ENCODE measurements at places on chromosomes 11 and 22.

GRCh38 chr11:48107188-48107704, 109.4 kb upstream of the OR4B1 start:
- DNase-seq: no peak

GRCh38 chr11:10492084-10492483, 37.0 kb downstream of the AMPD3 start:
- no peak for DNase-seq

DNA sequence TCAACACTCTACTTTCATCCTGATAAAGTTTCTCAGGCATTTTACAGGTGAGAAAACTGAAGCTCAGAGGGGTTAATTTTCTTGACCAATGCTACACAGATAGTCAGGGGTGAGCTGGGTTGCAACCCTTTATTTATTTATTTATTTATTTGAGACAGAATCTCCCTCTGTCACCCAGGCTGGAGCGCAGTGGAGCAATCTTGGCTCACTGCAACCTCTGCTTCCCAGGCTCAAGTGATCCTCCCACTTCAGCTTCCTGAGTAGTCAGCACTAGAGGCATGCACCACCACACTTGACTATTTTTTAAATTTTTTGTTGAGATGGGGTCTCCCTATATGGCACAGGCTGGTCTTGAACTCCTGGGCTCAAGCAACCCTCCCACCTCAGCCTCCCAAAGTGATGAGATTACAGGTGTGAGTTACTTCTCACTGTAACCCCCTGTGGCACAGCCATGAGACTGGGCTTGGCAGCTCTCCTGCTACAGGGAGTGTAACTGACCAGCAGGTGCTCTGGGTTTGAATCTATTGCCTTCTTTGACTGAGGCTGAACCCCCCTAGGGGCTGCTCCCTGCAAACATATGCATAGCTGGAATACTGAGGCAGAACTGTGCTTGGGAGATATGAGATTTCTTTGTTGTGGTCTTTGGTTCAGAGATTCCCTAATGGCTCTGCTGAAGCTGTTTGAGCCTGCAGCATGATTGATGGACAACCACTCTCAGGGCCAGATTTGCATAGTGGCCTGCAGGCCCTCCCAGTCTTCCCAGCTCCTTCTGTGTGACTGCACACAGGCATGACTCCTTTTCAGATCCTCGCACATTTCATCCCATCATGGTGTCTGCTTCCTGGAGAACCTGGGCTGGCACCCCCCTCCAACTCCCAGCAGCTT, 6.1 kb downstream of the C11orf96 start:
- DNase-seq: no peak

- DNase-seq: no peak
These were observed 19.2 kb downstream of the EIF3M start for GRCh38 chr11:32602657-32603415.

GRCh38 chr11:77981346-77981947, 13.0 kb downstream of the INTS4 start:
- DNase-seq: no peak

GRCh38 chr11:120906766-120907165, 117.1 kb upstream of the TBCEL start:
- DNase-seq: no peak

DNA sequence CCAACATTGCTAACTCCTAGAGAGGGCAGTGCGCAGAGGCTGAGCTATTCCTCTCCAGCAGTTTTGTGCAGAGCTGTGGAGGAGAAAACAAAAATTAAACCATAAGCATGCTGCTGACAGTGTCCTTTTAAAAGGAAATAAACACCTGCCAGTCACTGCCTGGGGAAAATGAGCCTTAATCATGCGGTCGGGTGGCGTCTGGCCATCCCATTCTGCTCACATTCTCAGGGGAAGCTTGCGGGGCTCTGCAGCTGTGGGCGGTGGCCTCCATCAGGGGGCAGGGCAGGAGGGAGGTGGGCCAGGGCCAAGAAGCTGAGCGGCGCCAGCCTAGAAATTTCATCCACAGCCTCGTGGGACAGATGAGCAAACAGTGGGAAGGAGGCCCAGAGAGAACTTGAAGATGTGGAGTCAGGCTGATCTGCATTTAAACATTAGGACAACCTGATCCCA, 71.0 kb upstream of the TP53I11 start:
- DNase-seq: no peak

GRCh38 chr22:24325105-24325757, 54.6 kb downstream of the SPECC1L start:
- DNase-seq: no peak

GRCh38 chr11:114073828-114074381, 14.4 kb downstream of the ZBTB16 start:
- DNase-seq: no peak

DNA sequence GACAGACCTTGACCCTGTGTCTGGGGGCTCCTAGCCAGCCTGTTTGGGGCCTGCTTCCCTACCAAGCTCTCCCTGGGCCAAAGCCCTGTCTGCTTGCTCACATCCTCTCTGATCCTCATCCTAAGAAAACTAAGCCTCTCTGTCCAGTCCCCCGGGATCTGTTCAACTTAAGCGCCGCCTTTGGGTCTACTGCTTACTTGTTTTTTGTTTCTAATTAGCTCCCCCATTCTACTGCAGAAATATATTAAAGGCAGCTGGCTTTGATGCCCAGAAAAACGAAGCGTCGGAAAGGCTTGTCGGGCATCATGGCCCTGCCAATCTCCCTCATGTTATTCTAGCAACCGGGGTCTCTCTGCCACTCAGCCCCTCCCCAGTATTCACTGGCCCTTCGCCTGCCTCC, 3.4 kb downstream of the DSCAML1 start:
- DNase-seq: no peak

- DNase-seq: no peak
These were observed 679.9 kb downstream of the KCNA4 start for GRCh38 chr11:29336727-29337575.

- no peak for DNase-seq
These were observed 66.7 kb upstream of the LARGE1 start for GRCh38 chr22:33986954-33987353.

- DNase-seq: no peak
These were observed 787 bp downstream of the SMDT1 start for GRCh38 chr22:42080287-42080686.

DNA sequence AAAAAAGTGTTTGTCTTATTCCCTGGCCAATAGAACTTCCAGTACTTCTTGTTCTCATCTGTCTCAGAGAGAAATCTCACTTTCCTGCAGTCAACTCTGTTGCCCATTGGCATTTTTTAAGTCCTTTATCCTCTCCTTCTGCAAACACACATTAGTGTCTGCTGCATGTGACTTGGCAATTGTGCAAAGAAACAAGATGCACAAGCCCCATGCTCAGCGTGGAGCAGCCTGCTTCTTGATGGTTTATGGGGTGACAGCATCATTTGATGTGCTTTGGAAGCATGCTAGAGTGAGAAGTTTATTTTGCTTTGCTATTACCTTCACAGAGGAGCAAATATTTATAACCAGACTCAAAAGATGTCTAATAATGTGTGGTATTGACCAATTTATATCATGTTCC, 238.2 kb downstream of the FAT3 start:
- DNase-seq: no peak

DNA sequence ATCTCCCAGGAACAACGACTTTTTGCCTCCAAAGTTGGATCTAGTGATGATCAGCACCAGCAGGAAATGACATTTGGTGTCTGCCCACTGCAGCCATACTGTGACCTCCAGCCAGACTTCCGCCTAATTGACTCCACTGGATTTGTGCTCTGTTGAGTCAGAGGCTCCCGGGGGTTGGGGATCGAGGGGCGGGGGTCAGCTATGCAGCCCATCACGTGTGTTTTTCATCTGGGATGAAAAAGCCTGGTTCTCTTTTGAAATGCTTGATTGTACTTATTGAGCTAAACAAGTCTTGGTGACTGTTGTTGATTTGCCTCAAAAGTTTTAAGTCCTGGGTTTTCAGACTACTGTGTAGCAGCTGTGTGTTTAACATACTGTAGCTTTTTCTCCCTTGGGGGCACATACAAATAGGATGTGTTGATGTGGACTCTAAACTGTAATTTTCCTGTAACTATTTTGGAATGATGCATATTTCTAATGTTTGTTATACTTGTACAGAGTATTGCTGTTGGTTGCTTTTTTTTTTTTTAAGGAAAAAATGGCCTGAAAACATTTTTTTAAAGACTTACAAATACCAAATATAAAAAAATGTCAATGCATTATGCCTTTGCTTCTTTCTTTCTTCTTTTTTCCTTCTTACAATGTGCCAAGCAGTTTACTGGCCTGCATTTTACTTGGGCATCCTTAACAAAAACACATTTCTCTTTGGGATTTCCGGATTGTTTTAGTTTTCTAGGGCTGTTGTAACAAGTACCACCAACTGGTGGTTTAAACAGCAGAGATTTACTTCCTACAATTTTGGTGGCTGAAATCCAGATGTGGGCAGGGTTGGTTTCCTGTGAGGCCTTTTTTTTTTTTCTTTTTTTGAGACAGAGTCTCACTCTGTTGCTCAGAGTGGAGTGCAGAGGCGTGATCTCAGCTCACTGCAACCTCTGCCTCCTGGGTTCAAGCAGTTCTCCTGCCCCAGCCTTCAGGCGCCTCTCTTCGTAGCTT, 46.1 kb upstream of the OR4B1 start:
- no peak for DNase-seq

- no peak for DNase-seq
These were observed 174.2 kb upstream of the DDI1 start for GRCh38 chr11:103862094-103862801.

DNA sequence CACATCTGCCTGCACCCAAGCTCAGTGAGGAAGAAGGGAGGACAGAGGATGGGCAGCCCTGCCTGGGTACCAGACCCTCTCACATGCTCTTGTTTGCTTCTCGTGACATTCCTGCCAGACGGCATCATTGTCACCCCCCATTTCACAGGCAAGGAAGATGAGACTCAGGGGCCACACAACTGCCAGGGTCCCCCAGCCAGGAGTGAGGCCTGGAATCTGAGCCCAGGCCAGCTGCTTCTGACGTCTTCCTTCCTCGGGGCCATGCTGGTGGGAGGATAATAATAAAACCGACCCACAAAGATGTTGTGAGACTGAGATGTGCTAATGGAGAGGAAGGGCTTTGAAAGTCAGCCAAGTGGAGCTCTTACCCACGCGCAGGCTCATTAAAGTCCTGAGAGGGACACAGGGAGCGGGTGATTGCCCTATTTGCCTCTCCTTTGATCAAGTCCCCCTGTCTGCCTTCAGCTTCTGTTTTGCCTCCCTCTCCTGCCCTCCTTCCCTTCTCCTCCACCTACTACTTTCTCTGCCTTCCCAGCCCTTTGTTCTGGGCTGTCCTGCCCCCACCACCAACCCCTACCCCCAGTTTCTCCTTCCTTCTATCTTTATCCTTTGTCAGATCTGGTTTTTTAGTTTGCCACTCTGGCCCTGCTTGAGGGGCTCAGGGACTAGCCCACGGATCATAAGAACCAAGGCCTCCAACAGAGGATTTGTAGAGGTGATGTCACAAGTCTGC, 62.7 kb downstream of the MCM5 start:
- no peak for DNase-seq

- no peak for DNase-seq
These were observed 36.7 kb upstream of the AMPD3 start for GRCh38 chr11:10418259-10418949.

- no peak for DNase-seq
These were observed 311.0 kb downstream of the SBF2 start for GRCh38 chr11:9982796-9983579.

DNA sequence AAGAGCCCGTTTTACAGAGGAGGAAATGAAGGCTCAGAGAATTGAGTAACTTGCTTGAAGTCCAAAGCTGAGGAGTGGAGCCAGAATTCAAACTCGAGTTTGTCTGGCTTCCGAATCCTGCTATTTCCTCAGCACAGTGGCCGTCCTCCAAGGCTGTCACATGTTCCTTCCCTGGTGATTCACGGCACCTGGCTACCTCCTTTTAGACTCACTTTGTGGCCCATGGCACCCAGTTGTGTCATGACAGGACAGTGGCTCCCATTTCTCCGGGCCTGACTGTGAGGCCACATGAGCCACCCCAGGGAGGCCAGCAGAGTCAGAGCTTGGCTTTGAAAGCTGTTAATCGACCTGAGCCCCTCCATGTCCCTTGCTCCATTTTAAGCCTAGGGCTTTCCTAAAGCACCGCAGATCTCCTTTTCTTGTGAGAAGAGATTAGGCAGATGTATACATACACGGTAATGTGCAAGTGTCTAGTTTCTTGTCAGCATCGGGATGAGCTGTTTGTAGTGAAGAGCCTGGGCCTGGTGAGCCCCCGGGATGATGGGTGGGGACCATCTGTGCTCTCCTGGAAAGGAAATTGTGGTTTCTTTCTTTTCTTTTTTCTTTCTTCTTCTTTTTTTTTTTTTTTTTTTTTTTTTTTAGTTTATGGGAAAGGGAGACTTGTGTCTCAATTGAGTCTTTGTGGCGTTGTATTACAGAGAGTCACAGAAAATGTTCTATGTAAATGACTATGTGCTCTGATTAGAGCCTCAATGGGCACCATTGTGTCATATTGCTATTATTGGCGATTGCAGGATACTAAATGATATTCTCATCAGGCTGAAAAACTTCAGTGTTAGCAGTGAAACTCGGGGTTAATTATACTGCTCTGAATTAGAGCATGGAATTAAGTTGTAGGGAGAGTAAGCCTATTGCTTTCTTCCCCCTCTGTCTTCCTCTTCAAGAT, 54.8 kb downstream of the PTPRJ start:
- DNase-seq: no peak

- no peak for DNase-seq
These were observed 157.9 kb upstream of the C11orf87 start for GRCh38 chr11:109264128-109264527.

GRCh38 chr11:115656669-115657068, 152.5 kb upstream of the CADM1 start:
- DNase-seq: no peak

DNA sequence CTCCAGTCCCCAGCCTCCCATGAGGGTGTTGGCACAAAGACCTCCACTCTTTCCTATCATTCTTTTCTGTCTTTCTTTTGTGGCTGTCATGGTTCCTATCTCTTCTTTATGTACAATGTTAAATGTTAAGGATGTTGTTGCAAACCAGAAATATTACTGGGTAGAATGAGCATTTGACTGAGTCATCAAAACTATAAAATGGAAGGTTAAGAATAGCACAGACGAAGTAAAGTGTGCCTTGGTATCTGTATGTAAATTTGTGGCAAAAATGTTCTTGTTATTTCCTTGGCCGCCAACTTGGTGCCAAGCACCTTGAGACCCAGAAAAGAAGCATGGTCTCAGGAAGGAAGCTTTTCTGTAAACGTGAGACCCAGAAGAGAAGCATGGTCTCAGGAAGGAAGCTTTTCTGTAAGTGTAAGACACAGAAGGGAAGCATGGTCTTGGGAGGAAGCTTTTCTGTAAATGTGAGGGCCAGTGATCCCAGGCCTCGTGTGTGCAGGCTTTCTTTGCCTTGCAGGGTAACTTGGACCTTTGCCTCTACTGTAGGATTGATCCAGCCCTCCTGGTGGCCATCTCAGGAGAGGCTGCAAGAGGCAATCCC, 6.7 kb upstream of the PKP3 start:
- no peak for DNase-seq

GRCh38 chr11:71237853-71238252, 14.5 kb downstream of the SHANK2 start:
- DNase-seq: no peak

All from NCI-H187 treated with DMSO at 0.1 percent for 48 hours (cell line).